ENCODE measurements at places on chromosomes 12 and 14.

GRCh38 chr14:55133416-55133815 lies 4.4 kb downstream of the LGALS3 start:
- no peak for DNase-seq

GRCh38 chr14:98428483-98428994 lies 843.5 kb downstream of the BCL11B start:
- no peak for DNase-seq

- DNase-seq: no peak
Measured at GRCh38 chr12:92601176-92601575, 101.6 kb upstream of the PLEKHG7 start.

DNA sequence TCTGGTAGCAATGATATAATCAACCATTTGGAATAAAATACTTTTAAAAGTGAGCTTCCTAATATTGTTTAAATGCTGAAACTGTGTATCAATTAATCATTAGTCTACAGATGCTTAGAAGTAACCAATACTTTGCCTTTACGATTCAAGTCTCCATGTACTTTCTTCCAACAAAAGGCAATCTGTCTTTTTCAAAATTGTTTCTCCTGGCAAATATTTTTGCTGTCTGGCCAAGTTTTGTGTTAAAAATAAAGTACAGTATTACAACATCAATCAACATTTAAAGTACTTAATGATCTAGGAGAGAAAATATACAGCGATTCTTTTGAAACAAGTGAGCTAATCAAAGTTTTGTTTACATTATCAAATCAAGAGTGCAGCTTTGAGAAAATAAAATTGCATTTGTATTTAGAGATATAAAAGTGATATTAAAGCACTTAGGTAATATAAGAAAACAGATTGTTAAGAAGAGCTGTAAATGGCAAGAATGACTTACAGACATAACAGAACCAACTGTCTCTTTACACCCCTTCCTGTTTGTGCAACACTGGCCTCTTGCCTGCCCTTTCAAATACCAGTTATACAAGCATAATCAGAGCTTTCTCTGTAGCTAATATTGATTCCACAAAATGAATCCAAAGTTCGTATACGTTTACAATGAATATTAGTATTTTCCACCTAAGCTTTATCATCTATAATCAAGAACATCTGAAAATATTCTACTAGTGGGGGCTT lies 38.2 kb upstream of the FBLN5 start:
- DNase-seq: no peak

DNA sequence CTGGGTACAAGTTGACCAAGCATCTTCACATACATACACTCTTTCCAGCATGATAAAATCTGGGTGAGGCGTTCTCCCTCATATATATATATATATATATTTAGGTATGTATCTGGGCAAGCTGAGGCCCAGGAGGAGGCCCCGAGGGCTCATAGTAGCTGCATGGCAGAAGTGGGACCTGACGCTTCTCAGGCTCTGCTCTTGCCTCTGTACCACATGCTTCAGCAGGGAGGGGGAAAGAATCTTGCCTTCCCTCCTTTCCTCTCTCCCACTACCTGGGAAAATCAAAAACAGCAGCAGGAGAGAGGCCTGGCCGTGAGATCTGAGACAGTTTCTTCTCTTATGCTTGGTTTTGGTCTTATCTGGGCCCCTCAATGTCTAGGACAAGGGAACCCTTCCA lies 9.2 kb downstream of the PPP1R1A start:
- no peak for DNase-seq

DNA sequence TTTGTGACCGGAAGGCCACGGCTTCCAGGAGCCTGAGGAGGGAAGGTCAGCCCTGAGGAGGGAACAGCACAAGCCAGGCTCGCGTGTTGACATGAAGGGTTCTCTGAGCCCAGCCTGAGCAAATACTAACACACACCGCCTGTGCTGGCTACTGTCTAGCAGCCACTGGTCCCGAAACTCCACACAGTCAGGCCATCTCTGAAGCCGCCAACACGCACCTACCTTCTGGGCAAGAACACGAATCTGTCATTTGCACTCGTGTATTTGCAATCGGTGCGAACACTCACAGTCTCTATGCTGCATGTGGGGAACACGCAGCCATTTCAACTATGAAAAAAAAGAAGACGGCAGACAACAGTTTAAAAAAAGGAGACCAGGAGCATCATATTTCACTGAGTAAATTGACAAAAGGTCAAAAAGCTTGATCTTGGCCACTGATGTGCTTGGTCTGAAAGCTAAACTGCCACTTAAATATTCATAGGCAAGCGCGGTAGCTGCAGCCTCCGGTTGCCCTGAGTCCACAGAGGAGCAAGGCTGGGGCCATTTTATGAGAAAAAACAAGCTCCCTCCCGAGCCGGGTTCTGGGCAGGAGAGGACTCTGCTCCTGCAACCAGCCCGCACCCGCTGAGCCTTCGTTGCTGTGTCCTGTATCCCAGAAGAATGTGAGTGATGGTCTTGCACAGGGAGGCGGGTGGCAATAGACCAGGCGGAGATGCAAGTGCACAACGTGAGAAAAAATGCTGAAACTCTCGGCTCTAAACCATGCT lies 57.8 kb downstream of the RIMBP2 start:
- no peak for DNase-seq

DNA sequence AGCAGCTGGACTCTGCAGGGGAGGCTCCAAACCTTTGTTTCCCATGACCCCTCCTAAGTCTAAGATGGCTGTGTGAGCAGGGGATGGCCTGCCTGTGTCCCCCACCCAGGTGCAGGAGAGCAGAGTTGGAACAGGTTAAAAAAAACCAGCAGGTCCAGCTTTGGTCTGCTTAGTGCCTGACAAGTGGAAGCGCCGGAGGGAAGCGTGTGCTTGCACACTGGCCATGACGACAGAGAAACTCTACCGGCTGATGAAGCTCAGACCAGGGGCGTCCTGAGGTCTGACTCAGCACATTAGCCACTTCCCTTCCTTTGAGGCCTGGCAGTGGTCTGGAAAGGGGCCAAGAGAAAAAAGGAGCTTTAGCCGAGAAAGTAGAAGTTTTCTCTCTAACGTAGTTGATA lies 280.1 kb downstream of the VRK1 start:
- no peak for DNase-seq

DNA sequence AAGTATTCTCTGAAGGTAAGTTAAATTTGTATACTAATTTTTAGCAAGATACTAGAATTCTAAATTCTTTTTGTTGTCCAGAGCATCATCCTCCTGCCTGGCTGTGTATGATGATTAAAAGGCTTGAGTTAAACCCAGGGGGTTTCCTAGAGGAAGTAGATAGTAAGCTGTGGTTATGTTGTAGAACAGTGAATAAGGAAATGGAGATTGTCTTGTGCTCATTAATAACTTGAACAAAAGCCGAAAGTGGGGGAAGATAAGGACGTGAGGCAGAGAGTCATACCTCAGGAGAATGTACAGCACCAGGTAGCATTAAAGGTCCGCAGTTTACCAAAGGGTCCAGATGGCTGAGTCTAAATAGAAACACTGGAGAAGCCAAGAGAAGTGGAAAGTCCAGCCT lies 42.0 kb downstream of the CKB start:
- no peak for DNase-seq

- no peak for DNase-seq
Measured at GRCh38 chr14:69268223-69268622, 8.3 kb downstream of the GALNT16 start.

DNA sequence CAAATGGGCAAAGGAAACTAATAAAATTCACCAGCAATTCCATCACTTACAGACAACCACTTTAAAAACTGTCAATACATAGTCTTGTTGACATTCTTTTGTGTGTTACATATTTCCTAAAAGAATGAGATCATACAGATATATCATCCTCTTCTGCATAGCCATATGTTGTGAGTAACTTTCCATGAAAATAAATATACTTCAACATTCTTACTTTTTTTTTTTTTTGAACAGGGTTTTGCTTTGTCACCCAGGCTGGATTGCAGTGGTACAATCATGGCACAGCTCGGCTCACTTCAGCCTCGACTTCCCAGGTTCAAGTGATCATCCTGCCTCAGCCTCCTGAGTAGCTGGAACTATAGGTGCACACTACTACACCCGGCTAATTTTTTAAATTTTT lies 20.9 kb downstream of the ZC2HC1C start:
- no peak for DNase-seq

DNA sequence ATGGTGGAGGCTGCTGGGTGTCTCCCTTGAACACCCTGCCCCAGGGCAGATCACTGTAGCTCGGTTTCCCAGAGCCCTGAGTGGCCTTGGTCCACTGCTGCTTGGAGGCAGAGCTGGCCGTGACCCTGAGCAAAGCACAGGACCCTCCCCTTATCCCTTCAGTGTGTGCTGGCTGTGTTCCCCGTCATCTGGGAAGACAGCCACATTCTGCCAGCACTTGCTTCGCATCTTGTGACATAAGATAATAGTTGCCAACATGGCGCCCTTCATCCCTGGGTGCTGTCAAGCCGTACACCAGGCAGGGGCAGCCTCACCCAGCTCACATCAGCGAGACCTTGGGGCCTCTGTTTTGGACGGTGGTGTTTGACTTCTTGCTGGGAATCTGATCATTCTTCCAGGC lies 12.1 kb upstream of the ALDH2 start:
- DNase-seq: no peak

DNA sequence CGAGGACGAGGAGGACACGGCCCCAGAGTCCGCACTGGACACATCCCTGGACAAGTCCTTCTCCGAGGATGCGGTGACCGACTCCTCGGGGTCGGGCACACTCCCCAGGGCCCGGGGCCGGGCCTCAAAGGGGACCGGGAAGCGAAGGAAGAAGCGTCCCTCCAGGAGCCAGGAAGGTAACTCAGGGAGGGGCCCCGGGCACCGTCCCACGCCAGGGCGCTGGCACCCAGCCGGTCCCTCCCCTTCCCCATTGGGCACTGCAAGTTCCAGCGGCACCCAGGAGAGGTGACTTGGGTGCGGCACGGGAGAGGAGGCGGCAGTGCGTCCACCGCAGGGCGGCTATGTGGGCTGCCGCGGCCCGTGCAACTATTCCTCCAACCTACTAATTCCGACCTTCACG lies 9.3 kb upstream of the ADSS1 start:
- no peak for DNase-seq

- no peak for DNase-seq
Measured at GRCh38 chr12:12229556-12230092, 37.2 kb downstream of the LRP6 start.

DNA sequence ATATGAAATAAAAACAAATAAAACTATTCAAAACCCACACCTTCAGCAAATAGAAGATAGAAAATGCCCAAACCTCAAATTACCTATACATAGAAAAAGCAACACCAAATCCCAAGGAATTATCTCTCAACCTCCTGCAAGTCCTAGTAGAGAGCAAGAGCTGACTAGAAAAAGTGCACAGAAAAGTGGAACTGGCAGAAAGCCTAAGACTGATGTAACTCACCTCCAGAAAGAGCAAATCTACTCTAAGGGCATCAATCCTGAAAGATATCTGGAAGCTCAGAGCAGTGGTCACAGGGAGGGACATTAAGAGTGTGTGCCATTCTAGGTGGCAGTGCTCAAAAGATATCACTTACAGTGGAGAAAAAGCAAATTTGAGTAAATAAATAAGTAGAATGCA lies 62.1 kb upstream of the PLEKHG7 start:
- no peak for DNase-seq

DNA sequence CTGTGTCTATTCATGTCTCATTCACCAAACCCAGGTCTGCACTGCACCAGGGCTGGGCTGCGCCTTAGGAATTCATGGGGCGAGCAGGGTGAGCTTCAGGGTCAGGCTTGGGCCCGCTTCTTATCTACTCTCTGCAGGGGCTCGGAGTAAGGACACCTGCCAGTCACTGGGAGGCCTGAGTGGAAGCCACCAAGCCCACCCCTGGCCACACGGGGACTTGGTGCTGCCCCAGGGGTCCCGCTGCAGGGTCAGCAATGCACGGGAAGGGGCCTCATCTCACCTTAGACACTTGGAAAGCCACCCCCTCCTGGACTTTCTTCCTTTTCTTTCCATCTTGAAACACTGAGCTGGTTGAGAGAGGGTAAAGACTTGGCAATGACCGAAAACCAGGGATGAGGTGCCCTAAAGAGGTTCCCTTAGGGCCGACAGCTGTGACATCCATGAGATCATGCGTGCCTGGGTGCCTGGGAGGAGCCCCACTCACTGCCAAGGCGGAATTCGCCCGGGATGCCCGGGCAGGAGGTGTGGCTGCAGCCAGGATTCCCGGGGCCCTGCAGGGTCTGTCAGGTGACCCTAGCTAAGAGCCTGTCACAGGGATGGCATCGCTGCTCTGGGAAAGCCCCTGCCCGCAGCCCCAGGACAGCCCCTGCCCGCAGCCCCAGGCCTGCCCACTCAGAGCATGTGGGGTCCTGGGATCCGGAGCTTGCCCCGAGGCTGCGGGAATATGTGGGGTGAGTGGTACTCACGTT lies 45.5 kb upstream of the EML1 start:
- DNase-seq: no peak

DNA sequence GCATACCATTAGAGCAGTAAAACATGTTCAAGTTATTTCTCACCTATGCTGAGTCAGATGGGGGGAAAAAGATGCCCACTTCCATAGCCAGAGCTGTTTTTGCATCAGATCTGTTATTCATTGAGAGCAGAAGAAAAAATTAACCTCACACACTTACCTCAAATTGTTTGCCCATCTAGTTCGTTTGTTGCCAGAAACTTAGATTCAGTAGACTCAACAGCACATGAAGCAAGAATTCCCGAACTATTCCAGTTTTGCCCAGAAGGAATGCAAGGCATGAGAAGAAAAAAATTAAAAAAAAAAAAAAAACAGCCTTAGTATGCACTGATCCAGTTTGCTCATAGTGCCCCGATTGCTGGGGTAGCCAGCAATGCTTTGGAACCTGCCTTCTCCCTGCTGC lies 12.4 kb upstream of the DPF3 start:
- DNase-seq: no peak

GRCh38 chr14:42921901-42922300 lies 1315.2 kb downstream of the LRFN5 start:
- DNase-seq: no peak

DNA sequence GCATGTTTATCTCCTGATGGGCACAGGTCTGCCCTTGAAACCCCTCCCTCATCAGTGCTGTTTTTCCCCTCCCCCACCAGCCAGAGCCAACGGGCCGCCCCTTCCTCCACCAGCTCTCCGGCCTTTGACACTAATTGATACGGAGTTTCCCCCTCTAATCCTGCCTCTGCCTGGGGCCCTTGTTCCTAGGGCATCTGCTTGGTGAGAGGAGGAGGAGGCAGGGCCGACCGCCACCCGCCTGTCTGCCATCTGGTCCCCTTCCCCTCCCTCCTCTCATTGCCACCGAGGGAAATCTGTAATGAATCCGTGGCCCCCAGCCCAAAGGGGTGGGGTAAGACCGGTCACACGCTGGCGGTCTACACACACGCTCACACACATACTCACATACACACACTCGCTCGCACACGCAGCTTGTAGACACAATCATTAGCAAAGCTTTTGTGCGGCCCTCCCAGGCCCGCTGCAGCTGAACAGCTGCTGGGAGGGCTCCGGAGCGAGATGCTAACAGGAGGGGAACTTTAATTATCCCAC lies 27.4 kb downstream of the SRRM4 start:
- DNase-seq: no peak

GRCh38 chr14:71918955-71919354 lies 13.3 kb upstream of the RGS6 start:
- DNase-seq: no peak

DNA sequence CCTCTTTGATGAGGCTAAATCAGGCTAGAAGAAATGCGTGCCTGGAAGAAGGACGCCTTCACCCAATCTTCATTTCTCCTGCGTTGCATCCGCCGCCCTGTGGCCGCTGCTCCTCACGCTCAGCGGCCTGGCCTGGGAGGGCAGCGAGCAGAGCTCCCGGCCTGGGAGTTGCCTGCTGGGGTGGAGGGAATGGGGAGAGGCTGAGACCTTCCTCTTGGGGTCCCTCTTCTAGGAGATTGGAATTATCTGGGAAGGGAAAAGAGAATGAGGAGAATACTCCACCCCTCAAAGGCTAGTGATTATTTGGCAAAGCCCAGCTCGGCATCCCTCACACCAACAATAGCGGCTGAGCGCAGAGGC lies 2.4 kb upstream of the HOXC12 start:
- DNase-seq: no peak
